ENCODE measurements at places on chromosomes 6 and 20. TPM values are rescaled to one million over a fixed set of nuclear protein-coding genes. Genes with fewer than 3 reads are reported as not detected.

Gene LY6G5C
- total RNA-seq, result 1.2 TPM

Gene RBL1
- total RNA-seq, result 7.1 TPM

Gene C6orf62
- total RNA-seq, result 103 TPM

Gene DACT2
- total RNA-seq, result not detected

DNA sequence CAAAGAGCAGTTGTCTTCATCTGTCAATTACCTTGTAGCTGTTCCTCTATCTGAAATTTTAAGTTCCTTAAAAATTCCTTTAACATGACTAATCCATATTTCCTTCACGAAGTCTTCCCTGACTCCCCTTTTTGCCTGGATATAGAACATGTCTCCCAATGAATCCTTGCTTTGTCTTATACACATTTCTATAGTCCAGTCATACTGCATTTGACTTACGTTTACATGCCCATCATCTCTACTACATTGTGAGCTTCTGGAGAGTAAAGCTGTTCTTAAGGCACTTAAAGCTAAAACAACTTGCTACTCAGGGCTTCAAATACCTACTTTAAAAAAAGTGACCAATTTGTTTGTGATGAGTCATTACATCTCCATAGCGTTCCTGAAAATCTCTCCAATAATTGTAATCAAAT, 4.9 kb downstream of the REV3L start:
- no peak for DNase-seq

GRCh38 chr20:41173161-41173721, 35.9 kb downstream of the PLCG1 start:
- peak; percentile 50 for DNase-seq

- no peak for DNase-seq
Observed at GRCh38 chr6:53861518-53861917, 66.7 kb downstream of the LRRC1 start.
